C1 segment of cervical spinal cord (tissue), 14 donors: ENCODE measurements at places on chromosomes 2 and 18.

GRCh38 chr18:46469186-46469915, 187.7 kb downstream of the LOXHD1 start:
- DNase-seq, result no peak

DNA sequence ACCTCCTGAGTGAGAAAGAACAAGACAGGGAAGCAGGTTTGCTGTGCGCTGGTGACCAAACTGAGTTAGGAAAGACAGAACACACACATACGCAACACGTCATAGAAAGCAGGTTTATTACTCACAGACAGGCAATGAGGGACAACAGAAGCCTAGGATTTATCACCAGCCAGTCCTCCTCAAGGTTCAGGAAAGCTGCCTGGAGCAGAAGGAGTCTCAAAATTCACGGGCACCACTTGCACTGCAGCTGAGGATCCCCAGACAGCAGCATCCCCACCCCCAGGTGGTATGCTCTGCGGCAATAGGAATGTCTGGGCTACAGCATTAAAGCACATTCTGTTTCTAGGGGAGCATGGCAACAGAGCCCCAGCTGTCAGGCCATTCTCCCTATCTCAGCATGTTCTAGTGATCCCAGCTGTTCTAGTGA, 284.4 kb upstream of the RGPD4 start:
- no peak for DNase-seq

- no peak for DNase-seq
Measured at GRCh38 chr2:202261531-202261930, 4.0 kb upstream of the NOP58 start.

- no peak for DNase-seq
Measured at GRCh38 chr18:63149302-63149587, 170.3 kb downstream of the BCL2 start.

- no peak for DNase-seq
Measured at GRCh38 chr2:229884775-229885699, 36.8 kb downstream of the TRIP12 start.

- DNase-seq, result no peak
Measured at GRCh38 chr2:120059483-120059882, 46.6 kb downstream of the EPB41L5 start.

GRCh38 chr2:85017411-85018048, 46.6 kb downstream of the KCMF1 start:
- no peak for DNase-seq

GRCh38 chr2:71938108-71938507, 209.6 kb downstream of the CYP26B1 start:
- no peak for DNase-seq

DNA sequence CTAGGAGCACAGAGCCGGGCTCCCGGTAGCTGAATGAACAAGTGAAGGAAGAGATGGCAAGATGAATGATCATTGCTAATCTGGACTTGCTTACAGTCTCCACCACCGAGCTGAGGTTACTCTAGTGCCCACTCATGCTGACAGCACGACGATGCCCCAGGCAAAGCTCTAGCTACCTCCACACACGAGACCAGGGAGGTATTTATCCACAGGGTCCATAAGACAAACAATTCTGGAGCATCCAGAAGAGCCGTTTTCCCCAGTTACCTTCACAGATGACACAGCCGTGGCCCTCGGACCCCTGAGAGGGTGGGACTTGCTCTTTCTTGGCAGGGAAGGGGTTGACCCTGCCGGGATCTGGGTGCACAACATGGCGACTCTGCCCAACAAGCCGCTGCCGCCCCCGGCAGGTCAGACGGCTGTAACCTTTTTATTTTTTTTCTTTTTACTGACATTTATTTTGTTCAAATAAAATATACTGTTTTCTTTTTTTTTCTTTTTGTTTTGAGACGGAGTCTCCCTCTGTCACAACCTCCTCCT, 120.3 kb downstream of the PXDN start:
- DNase-seq, result no peak

- DNase-seq, result no peak
Measured at GRCh38 chr2:164693390-164693789, 72.1 kb upstream of the GRB14 start.

DNA sequence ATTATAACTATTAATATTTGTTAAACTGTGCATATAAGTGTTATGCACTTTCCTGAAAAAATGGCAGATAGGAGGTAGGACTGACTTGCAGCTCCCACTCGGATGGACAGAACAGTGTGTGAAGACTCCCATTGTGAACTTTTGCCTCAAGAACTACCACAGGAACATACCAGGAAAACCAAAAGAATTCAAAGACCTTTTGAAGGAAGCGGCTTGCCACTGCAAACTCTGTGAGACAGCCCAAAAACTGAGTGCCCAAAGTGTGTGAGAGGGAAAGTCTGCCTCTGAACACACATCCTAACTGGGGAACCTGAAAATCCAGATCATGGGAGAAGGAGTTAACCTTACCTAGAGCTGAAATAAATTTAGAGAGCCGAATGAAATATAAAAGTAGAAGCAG, 171.0 kb downstream of the ZBTB7C start:
- DNase-seq, result no peak

GRCh38 chr18:21000667-21001066, 110.9 kb downstream of the ROCK1 start:
- DNase-seq, result no peak

DNA sequence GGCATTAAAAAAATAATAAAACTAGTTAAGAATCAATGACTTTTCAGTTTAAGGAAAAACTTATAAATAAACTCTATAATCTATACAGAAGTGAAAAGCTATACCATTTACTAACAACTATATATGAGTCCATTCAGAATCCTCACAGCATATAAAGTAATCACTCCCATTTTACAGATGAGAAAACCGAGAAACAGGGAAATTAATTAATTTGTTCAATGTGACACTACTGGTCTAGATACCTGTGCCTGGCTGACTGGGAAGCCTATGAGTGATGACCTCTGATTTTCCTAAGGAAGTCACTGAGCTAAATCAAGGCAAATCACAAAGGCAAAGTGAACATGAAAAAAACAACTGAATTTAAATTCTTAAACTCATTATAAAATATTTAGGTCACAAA, 99.5 kb upstream of the RNU4ATAC start:
- DNase-seq, result no peak

- DNase-seq, result no peak
Measured at GRCh38 chr2:216545359-216545758, 46.7 kb downstream of the RPL37A start.

- DNase-seq, result no peak
Measured at GRCh38 chr2:3170792-3171455, 206.7 kb downstream of the EIPR1 start.

DNA sequence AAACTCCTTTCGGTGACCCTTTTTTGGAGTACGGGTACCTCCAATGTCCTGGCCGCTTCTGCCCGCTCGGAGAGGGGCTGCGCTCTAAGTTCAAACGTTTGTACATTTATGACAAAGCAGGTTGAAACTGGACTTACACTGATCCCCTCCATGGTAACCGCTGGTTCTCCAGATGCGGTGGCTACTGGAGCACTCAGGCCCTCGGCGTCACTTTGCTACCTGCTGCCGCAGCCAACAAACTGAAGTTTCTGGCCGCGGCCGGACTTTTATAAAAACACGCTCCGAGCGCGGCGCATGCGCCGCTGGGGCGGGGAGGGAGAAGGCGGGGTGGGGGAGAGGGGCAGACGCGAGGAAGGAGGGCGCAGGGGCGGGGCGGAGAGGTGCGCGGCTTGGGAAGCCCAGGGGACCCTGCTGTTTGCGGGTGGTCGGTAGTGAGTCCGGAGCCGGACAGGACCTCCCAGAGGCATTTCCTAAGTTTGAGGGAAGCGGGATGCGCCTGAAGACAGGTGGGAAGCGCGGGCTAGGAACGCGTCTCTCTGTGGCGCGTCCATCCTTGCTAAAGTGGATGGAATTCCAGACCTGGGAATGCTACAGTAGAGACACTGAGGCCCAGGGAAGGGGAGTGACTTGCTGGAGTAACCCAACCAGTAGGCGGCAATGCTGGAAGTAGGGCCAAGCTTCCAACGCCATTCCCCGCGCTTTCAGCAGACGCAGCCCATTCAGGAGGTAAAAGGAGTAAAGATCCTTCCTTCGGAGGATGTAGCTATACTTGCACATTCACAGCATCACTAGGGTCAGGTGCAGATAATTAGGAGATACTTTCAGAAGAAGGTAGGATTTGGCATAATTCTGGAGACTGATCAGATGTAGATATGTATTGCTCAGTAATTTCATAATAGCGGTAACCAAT, at the start of gene CXCR4:
Gene CXCR4, minus strand, starts transcription at position 241 of the 910 bp plus-strand sequence. Its CDS starts 89 bp downstream, at position 152.
- peak; percentile 65 for DNase-seq

- no peak for DNase-seq
Measured at GRCh38 chr18:79050005-79050404, 19.2 kb upstream of the ATP9B start.

DNA sequence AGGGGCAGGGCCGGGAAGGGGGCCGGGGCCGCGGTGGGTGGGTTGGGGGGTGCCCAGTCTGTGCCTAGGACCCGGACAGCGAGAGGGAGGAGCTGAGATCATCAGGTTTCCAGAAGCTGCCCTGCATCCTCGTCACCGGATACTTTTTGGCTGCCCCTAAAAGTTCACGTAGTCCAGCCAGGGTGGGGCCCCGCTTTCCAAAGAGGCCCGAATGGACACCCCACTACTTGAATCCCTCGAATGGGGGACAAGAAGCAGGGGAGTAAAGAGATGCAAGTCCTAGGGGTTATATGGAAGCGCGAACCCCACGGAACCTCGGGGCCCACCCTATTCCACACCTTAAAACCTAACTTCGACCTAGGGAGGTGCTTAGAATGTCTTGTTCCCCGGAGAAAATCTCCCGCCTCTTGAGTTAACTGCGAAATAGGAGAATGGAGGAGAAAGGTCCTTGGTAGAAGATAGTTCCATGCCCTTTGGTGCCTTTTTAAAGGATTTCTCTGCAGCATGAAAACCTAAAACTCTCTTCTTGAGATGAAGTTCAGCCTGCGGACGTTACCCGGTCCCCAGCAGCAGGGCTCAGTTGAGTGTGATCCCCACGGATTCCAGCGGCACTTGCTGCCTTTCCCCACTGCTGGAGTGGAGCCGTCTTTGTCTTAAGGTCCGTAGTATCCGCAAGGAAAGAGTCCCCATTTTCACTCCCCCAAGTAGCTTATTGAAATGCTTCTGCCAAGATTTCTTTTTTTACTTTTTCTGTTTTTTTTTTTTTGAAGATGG, 2.1 kb upstream of the RNF152 start:
- no peak for DNase-seq
